ENCODE measurements at places on chromosomes 4 and X.

GRCh38 chrX:31092476-31092875 is 20.6 kb upstream of the FTHL17 start:
- no peak for DNase-seq

DNA sequence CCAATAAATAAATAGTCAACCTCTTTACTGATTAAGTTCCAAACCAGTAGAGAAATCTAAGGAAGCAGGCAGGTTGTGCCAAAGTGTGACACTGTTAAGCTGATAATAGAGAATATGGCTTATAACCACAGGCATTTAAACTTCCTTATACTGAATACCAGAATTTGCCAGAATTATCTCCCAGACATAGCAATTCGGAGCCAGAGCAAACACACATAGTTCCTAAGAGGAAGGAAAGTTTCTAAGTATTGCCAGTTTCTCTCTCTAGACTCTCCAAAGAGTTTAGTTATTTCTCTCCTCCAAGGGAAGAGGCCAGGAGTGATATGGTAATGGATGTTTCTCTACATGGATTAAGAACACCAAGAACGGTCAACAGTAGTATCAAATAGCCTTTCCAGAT is 191.7 kb upstream of the CPEB2 start:
- no peak for DNase-seq

DNA sequence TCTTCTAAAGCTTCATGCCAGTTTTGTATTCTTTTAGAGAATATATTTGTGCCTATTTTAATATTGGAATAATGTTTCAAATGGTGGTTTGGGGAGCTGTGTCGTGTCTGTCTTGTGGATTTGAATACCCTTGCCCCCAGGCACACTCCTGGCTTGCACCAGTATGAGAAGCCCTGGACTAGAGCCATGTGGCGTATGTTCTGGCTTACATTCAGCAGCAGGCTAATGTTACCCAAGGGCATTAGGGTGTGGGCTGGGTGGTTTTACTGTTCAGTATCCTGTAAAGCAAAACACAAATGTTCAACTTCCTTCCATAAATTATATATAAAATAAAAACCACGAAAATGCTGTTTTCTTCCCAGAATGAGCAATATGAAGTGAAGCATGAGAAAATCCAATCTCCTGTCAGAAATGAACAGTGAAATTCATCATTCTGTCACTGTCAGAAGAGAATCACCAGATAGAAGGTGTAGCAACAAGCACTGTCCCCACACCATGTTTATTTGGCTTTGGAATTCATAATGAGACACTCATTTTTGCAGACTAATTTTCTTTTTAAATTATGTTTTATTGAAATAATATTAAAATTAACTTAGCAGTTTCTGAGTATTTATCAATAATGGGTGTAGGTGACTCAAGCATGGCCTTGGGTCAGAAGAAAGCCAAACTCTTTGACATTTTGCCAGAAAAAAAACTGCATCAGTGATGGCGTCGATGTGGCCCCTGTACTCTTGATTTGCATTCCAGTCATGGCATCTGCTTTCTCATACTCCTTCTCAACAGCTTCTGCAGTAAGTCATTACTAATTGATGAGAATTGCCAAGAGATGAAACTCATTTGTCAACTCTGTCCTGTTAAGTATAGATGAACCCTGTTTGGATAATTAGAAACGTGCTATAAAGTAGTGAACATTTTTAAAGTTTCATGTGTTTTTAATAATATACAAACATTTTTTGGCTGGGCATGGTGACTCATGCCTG is 43.8 kb downstream of the WWC2 start:
- DNase-seq, result no peak

GRCh38 chr4:139275281-139275735 is 4.7 kb downstream of the MGARP start:
- no peak for DNase-seq

DNA sequence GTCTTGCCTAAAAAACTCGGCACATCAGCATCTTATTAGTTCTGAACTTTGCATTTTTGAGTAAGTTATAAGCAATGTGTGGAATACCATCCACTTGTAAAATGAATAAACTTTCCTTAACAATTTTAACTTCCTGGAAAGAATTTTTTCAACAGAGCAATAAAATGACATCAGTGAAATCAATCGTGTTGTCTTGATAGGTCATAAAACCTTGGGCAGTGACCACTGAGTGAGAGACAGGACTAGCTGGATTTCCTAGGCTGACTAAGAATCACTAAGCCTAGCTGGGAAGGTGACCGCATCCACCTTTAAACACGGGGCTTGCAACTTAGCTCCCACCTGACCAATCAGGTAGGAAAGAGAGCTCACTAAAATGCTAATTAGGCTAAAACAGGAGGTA is 403.0 kb upstream of the CNKSR2 start:
- DNase-seq, result no peak

- DNase-seq, result no peak
These were observed 557 bp upstream of the USP38 start for GRCh38 chr4:143184217-143184502.

DNA sequence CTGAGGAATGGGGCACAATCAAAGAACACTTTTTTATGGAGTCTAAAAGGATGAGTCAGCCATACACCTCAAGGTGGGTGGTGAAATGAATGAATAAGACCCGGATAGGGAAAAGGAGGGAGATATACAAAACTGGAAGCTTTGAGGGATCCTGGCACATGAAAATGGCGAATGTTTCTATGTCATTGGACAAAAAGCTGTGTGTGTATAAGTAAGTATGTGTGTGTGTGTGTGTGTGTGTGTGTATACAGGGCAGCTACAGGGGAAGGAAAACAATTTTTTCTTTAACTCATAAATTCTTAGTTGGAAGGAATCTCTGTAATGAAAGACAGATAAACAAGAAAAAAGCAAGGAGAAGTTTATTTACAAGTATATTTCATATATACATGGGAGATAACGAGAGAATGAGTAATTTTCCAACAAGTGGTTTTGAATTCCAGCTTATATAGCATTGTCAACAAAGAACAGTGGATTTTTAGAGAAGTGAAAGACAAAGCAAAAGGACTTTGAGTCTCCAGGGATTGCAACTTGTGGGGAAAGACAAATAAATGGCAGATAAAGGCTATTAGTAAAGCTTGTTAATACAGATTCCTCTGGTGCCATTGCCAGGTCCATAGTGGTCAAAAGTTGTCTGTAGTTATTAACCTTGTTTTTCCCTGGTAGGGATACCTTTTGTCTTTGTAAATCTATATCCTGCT is 99.7 kb downstream of the MMRN1 start:
- DNase-seq, result no peak

DNA sequence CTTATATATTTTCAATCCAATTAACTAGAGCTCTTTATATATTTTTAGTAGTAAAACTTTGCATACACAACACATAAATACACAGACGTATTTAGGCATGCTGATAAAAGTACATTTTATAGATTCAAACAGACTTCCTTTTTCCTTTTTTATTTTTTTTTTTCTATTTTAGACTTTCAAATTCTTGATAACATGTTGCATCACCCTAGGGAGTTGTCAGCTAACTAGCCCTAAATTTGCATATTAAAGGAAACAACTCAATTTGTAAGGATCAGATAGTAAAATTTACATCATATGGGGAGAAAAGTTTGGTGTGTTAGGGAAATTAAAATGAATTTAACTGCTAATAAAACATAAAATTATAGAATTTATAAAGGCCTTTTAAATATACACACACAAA is 47.4 kb upstream of the APOOL start:
- DNase-seq, result no peak

- no peak for DNase-seq
These were observed 18.5 kb downstream of the ATP5ME start for GRCh38 chr4:655464-656151.

- DNase-seq, result no peak
These were observed 18.0 kb downstream of the TBC1D9 start for GRCh38 chr4:140738139-140738538.

DNA sequence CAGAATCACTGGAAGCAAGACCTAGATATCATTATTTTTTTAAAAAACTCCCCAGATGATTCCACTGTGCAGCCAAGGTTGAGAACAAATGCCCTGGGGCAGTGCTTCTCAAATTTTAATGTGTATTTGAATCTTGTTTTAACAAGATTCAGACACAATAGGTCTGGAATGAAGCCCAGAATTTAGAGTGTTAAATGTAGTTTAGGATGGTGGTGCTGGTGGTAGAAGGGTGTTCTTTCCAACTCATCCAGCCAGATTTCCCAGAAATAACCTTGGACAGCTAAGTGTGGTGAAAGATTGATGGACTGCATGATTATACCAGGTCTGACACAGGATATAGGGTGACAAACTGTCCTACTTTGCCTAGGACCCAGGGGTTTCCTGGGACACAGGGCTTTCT is 120.1 kb upstream of the MED14 start:
- DNase-seq, result no peak

DNA sequence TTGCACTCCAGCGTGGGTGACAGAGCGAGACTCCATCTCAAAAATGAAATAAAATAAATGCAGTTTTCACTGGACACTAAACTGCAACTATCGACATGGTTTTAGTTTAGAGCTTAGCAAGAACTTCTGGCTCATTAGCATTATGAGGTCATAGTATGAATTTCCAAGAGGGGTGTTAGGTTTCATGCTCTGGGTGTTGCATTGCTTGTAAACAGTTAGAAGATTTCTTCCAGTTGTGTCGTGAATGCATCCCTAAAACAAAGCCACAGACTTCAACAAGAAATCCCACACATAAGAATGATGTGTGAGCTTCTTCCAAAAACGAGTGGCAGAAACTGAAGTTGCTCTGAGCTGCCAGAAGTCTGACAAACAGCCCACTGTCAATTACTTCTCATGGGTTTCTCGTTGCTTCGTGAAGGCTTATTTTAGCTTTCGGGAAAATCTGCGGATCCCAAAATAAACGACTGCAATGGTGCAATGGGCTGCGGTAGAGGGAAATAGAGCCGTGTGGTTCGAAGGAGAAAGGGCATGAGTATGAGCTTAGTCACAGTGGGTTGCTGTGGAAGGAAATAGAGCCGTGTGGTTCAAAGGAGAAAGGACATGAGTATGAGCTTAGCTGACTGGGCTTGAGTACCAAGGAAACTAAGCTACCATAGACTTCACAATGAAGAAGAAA is 354.9 kb downstream of the DHRSX start:
- no peak for DNase-seq

DNA sequence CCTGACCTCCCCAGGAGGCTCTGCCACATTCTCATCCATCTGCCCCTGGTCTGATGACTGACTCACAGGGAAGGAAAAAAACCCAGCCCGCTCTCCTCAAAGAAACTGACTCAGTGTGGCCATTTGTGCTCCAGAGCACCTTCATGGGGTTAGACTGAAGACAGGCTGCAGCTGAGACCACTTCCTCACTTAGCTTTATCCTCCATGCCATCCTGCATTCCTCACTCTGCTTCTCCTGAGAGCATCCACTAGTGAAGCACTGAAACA is 35.9 kb upstream of the HPSE start:
- no peak for DNase-seq

DNA sequence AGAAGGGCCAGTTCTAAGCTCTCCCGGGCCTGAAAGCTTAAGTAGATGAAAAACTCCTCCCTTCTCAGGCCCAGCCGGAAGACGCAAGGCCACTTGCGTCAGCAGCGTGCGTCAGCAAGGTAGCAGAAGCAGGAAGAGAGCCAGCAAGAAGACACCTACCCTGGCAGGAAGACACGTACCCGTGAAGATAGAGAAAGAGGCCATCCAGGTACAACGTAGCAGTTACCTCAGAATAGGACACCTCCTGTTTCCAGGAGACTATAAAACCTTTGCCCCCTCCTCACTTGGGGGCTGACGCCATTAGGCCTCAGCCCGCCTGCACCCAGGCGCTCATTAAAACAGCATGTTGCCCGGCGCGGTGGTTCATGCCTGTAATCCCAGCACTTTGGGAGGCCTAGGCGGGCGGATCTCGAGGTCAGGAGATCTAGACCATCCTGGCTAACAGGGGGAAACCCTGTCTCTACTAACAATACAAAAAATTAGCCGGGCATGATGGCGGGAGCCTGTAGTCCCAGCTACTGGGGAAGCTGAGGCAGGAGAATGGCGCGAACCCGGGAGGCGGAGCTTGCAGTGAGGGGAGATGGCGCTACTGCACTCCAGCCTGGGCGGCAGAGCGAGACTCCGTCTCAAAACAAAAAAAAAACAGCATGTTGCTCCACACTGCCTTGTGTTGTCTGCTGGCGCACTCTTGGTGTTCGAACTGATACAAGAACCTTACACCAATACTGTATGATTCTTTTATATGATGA is 242.7 kb upstream of the NWD2 start:
- DNase-seq, result no peak

- no peak for DNase-seq
These were observed 53.2 kb downstream of the HMGB2 start for GRCh38 chr4:173280998-173281397.

DNA sequence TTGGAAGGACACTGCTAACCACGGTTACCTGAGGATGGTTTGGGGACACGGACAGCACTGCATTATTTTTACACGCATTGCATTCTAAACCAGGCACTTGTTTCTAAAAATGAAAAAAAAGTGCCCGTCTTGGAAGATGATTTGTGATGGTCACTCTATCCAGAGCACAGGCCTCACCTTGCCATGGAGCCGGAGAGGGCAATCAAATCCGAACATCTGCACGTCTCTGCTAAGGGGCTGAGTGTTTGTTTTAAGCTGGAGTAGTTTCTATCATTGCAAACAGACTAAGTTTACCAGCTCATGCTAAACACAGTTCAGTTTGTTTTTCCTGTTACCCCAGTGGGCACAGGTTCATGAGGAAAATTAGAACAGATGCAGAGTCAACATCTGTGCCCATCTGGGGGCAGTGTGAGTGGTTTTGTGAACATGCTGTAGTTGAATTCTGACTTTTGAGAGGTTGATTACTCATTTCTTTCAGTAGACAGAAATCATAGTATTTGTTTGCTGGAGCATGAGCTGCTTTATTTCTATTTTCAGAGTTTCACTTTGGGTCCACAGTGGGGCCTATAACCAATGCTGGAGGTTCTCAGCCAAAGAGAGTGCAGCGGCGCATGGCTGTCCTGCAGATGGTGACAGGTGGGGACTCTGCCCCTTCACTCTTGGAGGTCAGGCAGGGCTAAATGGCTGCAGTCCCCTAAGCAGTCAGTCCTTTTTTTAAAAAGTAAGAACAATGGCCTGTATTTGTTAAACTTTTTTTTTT is 65.4 kb upstream of the ENPP6 start:
- DNase-seq, result no peak

DNA sequence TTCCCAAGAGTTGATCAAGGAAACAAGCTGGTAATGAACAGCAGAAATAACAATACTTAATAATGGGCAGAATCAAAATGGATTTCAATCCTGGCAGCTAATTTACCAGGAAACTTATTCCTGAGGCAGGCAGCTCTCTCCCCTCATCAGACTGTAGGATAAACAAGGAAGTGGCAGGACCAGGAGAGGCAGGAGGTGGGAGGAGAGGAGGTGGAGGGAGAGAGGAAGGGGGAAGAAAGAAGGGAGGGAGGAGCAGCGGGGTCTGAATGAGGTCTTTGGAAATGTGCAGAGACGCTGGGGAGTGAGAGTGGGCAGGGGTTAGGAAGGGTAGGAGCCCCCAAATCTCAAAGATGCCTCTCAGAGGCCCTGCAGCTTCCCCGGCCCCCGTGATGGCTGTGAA is 231.5 kb downstream of the BCOR start:
- DNase-seq, result no peak

GRCh38 chrX:119189595-119189994 is 46.5 kb upstream of the PGRMC1 start:
- no peak for DNase-seq

Data from effector CD4-positive, alpha-beta T cell (primary cell).